GM23248 (cell line): ENCODE measurements at places on chromosomes 16 and 17. TPM values are rescaled to one million over a fixed set of nuclear protein-coding genes. Genes with fewer than 3 reads are reported as not detected.

- DNase-seq, result no peak
- H3K36me3 ChIP-seq, result no peaks in the 10 kb centered on the region
- H3K4me3 ChIP-seq, result peak overlapping the region; percentile 83
- H3K27me3 ChIP-seq, result no peaks in the 10 kb centered on the region
Observed at GRCh38 chr17:7930841-7931631, 710 bp downstream of the TRAPPC1 start.

- DNase-seq, result peak; percentile 87
- no peaks in the 10 kb centered on the region for H3K4me1 ChIP-seq
- H3K4me3 ChIP-seq, result no peak overlapping the region
- H3K27me3 ChIP-seq, result no peaks in the 10 kb centered on the region
- H3K36me3 ChIP-seq, result no peaks in the 10 kb centered on the region
- H3K27ac ChIP-seq, result no peak overlapping the region
Observed at GRCh38 chr16:67672739-67673662, 6.4 kb downstream of the C16orf86 start.

VAT1L gene
- total RNA-seq, result 6.2 and 7.1 TPM in 2 replicates

FN3K gene
- 0.11 TPM in 1 of 2 replicates, not detected in the other for total RNA-seq

DNA sequence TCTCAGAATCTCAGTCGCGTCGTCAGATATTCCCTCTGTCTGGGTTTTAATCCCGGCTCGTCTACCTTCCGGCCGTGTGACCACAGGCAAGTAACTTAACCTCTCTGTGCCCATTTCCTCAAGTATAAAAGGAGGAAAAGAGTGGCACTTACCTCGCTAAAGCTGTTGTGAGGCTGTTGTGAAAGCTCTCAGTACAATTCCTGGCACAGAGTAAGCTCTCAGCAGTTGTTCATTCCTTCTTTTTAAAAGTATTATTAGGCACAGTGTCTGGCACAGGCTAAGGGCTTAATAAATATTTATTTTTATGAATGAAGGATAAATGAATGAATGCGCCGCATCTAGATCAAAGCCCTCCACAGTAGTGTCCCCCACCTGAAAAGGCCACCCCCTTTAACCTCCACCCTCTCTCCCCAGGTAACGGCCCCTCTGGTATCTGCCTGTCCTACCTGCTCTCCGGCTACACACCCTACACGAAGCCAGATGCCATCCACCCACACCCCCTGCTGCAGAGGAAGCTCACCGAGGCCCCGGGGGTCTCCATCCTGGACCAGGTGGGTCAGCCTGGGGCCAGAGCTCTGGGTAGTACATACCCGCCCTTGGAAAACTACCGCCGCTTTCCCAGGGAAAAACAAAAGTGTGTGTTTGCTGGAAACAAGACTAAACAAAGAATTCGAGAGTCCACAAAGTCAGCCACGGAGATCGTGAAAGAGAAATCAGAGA, 6.0 kb downstream of the OSGIN1 start:
- H3K27me3 ChIP-seq, result no peaks in the 10 kb centered on the region
- H3K36me3 ChIP-seq, result peaks cover 4% of the 10 kb centered on the region; the same call in 1 of the 2 replicates

- H3K27ac ChIP-seq, result no peak overlapping the region
- peaks cover 4% of the 10 kb centered on the region; the same call in 1 of the 2 replicates for H3K36me3 ChIP-seq
- DNase-seq, result no peak
Observed at GRCh38 chr17:75652341-75652740, 14.6 kb downstream of the RECQL5 start.
